Cerebellar nuclear complex (tissue), 1 donor: ENCODE measurements at places on chromosomes 13 and 19.

- DNase-seq: no peak
Measured at GRCh38 chr19:4576016-4576933, 16.8 kb upstream of the SEMA6B start.

DNA sequence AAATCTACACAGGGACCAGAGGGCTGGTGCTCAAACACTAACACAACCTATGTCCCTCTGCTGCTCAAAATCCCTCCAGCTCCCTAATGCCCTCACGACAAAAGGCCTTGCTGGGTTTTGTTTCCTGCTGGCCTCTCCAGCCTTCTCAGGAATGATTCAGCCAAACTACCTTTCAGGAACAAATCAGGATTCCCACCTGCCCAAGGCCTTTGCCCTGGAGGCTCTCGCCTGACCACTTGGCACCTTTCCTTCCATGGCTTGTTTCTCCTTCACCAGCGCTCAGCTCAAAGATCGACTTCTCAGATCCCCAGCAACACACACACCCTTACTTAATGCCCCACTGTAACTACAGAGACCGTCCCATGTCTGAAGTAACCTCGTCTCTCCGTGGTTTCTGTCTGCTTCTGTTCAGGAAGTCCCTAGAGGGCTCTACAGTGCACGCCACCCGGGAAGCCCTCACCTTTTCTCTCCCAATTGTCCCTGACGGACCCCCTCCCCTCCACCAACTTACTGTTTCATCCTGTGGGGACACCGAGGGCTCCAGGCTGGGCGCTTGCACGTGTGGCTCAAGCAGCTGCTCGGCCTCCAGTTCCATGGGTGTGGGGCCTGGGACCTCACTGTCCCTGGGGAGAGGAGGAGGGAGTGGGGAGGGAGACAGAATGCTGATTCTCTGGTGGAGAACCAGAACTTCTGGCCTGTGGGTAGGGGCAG, 3.2 kb upstream of the SIX5 start:
- DNase-seq: no peak

DNA sequence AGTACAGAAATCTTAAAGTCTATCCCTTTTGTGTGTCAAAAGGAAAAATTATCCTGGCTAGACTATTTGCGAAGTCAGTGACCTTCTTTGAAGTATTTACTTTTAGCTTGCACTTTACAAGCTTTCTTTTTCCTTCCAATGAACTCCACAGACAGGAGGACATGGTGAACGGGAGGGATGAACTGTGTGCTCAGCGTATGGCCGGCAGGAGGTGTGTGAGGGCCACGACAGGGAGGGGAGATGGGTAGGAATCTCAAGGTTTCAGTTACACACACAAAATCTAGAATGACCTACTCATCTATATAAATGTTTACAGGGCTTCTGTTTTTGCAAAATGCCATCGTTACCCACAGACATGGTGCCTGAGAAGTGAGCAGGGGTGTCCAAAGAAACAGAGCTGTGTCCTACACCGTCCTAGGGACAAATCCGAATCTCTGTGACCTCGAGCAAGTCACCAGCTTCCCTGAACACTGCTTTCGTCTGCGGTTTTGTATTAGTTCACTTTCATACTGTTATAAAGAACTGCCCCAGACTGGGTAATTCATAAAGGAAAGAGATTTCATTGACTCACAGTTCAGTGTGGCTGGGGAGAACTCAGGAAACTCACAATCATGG, 537.2 kb downstream of the LIG4 start:
- no peak for DNase-seq

DNA sequence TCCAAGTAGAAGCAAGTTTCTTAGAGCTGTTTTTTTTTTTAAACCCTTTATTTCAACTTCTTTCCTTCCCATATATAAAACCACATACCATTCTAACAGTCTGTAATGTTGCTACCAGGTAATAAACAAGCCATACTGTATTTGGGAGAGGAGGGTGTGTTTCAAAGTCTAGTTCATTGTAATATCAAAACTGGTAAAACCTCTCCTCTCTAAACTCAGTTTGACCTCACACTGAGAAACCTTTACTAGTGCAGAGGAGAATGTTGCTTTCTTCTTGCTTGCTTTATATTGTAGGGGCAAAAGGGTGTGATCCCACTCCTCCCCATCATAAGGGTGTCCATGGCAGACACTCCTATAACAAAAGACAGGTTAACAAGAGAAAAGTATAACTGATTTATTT, 155.1 kb downstream of the GGACT start:
- DNase-seq: no peak

DNA sequence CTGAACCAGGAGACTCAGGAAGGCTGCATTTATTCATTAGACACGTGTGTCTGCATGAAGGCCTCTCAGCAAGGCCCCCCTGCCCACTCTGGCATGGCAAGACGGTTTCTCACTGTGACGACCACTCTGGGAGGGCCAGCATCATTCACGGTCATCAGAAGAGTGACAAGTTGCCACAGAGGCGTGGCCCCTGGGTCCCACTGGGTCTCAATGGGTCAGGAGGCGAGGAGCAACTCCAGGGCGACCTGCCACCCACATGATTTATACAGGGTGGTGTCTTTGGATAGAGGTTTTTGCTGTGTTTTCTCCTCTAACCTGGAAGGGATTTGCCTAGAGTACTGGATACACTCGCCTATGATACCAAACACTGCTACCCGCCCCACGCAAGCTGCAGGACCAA, 60.7 kb downstream of the KLF2 start:
- DNase-seq: no peak

DNA sequence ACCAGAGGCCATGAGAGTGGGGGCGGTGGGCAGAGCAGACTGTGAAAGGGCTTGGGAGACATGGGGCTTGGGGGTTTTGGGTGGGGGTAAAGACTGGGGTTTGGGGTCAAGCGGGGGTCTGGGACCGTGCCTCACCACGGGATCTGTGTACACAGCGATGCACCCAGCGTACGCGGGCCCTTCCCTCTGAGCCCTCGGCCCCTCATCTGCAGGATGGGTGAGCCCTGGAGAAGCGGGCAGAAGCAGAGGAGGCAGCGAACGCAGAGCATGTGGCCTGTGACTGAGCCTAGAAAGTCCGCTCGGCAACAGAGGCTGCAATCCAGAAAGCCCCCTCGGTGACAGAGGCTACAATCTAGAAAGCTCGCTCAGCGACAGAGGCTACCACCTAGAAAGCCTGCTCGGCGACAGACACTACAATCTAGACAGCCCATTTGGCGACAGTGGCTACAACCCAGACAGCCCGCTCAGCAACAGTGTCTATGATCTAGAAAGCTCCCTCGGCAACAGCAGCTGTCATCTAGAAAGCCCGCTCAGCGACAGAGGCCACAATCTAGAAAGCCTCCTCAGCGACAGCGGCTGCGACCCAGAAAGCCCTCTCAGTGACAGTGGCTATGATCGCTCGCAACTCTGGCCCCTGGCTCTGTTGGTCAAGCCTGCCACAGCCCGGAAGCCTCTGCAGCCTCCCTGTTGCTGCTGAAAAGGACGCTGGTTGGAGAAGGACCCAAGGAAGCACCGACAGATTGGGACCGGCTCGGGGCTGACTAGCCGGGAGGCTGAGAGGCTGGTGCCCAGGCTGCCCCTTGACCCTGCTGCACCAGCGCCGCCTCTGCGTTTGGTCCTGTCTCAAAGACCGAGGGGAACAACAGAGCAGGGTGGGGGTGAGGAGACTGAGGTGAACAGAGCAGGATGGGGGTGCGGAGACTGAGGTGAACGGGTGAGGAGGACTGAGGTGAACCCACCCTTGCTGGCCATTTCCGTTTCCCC, 68.6 kb downstream of the SPACA7 start:
- DNase-seq: no peak

DNA sequence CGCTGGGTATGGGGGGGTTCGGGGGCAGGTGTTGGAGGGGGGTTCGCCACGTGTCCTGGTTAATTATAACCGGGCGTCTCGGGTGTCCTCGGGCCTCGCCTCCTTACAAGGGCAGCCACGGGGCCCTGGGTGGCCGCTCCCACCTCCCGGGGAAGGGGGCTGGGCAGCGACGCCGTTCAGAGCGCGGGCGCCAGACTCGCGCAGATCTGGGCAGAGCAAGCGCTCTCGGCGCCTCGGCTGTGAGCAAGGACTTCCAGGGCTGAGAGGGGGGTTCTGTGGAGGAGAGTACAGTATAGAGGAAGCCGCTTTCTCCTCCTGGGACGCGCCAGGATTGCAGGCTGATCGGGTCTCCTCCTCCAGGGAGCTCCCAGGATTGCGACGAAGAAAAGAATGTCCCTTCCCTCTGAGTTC, 1.0 kb upstream of the CKM start:
- no peak for DNase-seq

GRCh38 chr19:45114116-45114515, 21.1 kb downstream of the PPP1R37 start:
- DNase-seq: no peak

DNA sequence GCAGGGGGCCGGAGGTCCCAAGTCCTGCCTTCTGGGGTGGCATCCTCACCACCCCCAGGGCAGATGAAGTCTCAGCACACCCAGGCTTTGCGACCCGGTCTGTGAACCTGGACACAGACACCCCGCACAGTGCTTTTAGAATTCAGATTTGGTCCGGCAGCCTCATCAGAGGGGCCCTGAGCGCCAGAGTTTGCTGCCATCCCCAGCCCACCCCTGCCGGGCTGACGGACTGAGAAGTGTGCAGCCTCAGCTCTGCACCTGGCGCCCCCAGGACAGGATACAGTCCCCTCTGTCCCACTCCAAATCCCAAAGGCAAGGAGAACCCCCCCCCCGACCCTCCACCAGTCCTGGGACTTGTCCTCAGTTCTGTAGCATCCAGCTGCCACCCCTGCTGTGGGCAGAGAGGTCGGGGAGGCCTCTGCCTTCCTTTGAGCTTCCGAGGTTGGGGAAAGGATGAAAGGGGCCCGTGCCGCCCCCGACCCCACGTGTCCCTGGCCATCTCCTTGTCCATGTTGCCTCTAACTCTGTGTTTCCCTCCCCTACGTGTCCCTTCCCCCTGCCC, 16.9 kb downstream of the CAPN12 start:
- no peak for DNase-seq

DNA sequence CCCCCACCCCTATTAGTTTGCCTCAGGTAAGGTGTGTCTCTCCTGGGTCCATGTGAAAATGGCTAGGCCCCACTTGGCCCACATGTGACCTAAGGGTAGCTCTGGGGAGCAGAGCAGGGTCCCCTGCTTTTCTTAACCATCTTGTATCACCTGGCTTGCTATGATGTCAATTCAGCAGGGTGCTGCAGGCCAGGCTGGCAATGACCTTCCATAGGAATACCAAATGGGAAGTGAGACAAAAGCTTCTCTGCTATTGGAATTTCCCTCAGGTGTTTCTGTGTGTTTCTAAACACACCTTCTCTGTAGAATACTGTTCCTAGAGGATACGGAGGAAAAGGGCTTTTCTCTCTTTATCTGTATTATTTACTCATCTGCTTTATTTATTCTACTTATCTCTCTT, 35.7 kb upstream of the DACH1 start:
- no peak for DNase-seq

DNA sequence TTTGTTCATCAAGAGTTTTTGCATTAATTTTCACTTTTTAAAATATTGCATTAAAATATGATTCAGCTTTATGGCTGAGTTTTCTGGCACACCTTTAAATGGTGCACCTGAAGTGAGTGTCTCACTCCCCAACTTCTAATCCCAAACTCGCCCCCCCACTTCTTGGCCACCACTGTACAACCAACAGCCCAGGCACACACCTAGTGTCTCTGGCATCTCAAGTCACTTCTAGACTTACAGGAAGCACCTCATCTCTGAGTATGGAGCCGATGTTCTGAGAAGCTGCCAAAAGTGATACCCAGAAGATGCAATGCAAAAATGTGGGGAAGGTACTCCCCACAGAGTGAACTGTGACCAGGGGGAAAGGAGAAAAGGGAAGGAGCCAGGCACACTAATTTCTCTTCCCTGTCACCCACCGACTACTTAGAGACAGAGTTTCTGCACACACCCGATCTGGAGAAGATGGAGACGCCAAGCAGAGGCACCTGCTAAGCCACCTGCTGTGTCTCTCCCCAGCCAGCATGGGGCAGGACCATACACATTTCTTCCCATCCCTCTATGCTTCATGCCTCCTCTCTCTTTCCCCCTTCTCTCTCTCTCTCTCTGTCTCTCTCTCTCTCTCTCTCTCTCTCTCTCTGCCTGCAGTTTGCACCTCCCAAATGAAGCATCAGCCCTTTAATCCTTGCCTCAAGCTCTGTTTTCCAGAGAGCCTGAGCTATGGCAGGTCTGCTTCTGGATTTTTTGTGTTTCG, 155.3 kb upstream of the ZNF507 start:
- DNase-seq: no peak

DNA sequence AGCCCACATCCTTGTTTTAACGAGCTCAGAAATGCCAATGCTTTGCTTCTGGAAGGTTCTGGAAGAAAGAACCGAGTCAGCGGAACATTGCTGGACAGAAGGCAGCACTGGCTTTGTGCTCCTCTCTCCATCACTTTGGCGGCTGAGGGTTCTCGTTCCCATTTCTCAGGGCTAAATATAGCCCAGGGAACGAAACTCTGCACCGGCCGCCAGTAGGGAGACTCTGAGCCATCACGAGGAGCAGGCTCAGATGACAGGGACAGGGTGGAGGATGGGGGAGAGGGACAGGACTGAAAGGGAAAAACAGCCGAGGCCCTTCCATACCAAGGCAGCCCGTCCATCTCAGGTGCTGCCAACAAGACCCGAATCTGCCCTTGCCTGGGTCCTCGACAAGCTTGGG, 166.4 kb downstream of the CACNA1A start:
- peak; percentile 64 for DNase-seq

- no peak for DNase-seq
Measured at GRCh38 chr19:4121815-4122214, 2.1 kb downstream of the MAP2K2 start.

- DNase-seq: no peak
Measured at GRCh38 chr19:29293736-29294342, 80.9 kb upstream of the UQCRFS1 start.

DNA sequence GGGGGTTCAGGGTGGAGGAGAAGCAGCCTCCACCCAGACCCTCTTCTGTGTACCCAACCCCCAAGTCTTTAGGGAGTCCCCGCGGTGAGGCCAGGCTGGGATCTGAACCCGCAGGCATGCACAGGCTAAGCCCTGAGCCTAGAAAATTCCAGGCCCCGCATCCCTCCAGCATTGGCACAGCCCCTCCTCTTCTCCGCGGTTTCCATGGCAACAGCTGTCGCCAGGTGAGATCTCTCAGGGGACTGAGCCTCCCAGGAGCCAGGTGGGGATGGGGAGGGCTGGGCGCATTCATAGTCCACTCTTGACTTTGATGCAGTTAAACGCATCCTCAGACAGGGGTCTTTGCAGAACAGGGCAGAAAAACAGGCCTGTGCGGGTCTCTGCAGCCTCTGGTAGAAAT, 48.3 kb upstream of the USP29 start:
- DNase-seq: no peak
